Testis (tissue), 5 donors: ENCODE measurements at places on chromosomes 11 and 22. TPM values are rescaled to one million over a fixed set of nuclear protein-coding genes. Genes with fewer than 3 reads are reported as not detected.

Gene DGAT2
- total RNA-seq: 40.9 TPM

Gene VSIG10L2
- total RNA-seq: not detected

Gene MADD
- 118 TPM for total RNA-seq

Gene NXPE1
- 3.9 TPM for total RNA-seq

Gene MYOD1
- 1.4 TPM for total RNA-seq

Gene BTG4
- total RNA-seq: 8.7 TPM

DNA sequence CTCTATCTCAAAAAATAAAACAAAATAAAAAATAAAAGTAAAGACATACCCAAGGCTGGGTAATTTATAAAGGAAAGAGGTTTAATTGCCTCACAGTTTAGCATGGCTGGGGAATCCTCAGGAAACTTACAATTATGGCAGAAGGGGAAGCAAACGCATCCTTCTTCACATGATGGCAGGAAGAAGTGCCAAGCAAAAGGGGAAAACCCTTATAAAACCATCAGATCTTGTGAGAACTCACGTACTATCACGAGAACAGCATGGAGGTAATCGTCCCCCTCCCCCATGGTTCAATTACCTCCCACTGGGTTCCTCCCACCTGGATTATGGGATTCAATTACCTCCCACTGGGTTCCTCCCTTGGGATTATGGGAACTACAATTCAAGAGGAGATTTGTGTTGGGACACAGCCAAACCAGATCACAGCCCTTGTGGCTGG, 8.3 kb upstream of the SSTR3 start:
- no peaks in the 10 kb centered on the region for H3K4me1 ChIP-seq
- H3K27me3 ChIP-seq: no peaks in the 10 kb centered on the region
- no peak overlapping the region for H3K4me3 ChIP-seq
- no peak overlapping the region for H3K27ac ChIP-seq

GRCh38 chr11:116334596-116334995, 438.2 kb downstream of the BUD13 start:
- no peak overlapping the region for H3K27ac ChIP-seq
- no peak overlapping the region for H3K4me3 ChIP-seq
- no peak for DNase-seq
- no peaks in the 10 kb centered on the region for H3K36me3 ChIP-seq
- H3K4me1 ChIP-seq: no peaks in the 10 kb centered on the region
- no peaks in the 10 kb centered on the region for H3K27me3 ChIP-seq

GRCh38 chr22:49738006-49738405, 89.7 kb downstream of the BRD1 start:
- no peaks in the 10 kb centered on the region for H3K27me3 ChIP-seq
- no peaks in the 10 kb centered on the region for H3K36me3 ChIP-seq
- no peaks in the 10 kb centered on the region for H3K4me1 ChIP-seq

GRCh38 chr11:11857769-11858168, 16.0 kb downstream of the USP47 start:
- peak overlapping the region; percentile 20 for H3K27ac ChIP-seq
- H3K36me3 ChIP-seq: no peaks in the 10 kb centered on the region
- H3K4me3 ChIP-seq: peak overlapping the region; percentile 43
- H3K27me3 ChIP-seq: no peaks in the 10 kb centered on the region

GRCh38 chr11:118305726-118306125, 1.2 kb downstream of the CD3E start:
- H3K4me3 ChIP-seq: no peak overlapping the region
- H3K4me1 ChIP-seq: no peaks in the 10 kb centered on the region
- no peak for DNase-seq
- no peaks in the 10 kb centered on the region for H3K27me3 ChIP-seq
- no peak overlapping the region for H3K27ac ChIP-seq
- no peaks in the 10 kb centered on the region for H3K36me3 ChIP-seq

DNA sequence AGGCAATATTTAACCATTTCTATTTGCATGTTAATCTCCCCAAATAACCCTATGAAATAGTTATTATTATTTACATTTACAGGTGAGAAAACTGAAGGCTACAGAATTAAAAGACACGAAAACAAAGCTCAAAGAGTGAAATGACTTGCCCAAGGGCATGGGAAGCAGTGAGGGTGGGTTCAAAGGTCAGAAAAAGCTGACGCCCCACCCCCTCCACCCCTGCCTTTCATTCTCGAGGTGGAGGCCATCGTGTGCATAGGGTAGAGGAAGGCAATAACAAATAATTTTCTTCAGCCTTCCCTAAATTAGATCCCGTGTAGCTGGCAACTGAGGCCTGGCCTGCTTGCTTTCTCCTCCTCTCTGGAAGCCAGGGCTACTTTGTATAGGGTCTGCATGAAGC, 56.1 kb upstream of the RBFOX2 start:
- no peak for DNase-seq
- H3K4me1 ChIP-seq: no peaks in the 10 kb centered on the region
- no peak overlapping the region for H3K4me3 ChIP-seq
- H3K27ac ChIP-seq: no peak overlapping the region
- no peaks in the 10 kb centered on the region for H3K27me3 ChIP-seq
- no peaks in the 10 kb centered on the region for H3K36me3 ChIP-seq

- peaks cover 92% of the 10 kb centered on the region for H3K4me1 ChIP-seq
- no peaks in the 10 kb centered on the region for H3K36me3 ChIP-seq
- peak; percentile 58 for DNase-seq
- no peaks in the 10 kb centered on the region for H3K27me3 ChIP-seq
Measured at GRCh38 chr11:114166897-114167323, 107.4 kb downstream of the ZBTB16 start.

DNA sequence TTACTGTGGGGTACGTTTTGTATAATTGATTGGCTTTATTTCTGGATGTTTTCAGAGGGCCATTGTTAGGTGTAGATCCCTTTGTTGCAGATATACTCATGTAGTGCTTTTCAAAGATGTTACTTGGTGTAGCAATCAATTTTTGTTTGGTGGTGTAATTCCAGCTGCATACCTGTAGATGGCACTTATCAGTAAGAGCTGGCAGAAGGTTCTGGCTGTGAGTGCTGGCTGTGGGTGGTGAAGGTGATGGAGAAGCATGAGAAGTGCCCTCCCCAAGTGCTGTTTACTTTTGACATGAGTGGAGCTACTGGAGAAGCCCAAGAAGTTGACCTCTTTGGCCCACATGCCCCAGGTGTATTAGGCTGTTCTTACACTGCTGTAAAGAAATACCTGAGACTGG, 1074.9 kb downstream of the FAM181B start:
- DNase-seq: no peak
- no peaks in the 10 kb centered on the region for H3K4me1 ChIP-seq
- H3K27me3 ChIP-seq: no peaks in the 10 kb centered on the region
- H3K36me3 ChIP-seq: no peaks in the 10 kb centered on the region
- no peak overlapping the region for H3K27ac ChIP-seq
- H3K4me3 ChIP-seq: no peak overlapping the region

GRCh38 chr11:1085440-1086170, 10.9 kb downstream of the MUC2 start:
- no peaks in the 10 kb centered on the region for H3K27me3 ChIP-seq
- no peaks in the 10 kb centered on the region for H3K4me1 ChIP-seq
- no peak overlapping the region for H3K27ac ChIP-seq
- H3K4me3 ChIP-seq: no peak overlapping the region
- H3K36me3 ChIP-seq: no peaks in the 10 kb centered on the region
- no peak for DNase-seq

- no peaks in the 10 kb centered on the region for H3K36me3 ChIP-seq
- no peak for DNase-seq
- no peak overlapping the region for H3K4me3 ChIP-seq
- no peaks in the 10 kb centered on the region for H3K27me3 ChIP-seq
- no peak overlapping the region for H3K27ac ChIP-seq
Measured at GRCh38 chr11:90496722-90497121, 273.9 kb upstream of the CHORDC1 start.

DNA sequence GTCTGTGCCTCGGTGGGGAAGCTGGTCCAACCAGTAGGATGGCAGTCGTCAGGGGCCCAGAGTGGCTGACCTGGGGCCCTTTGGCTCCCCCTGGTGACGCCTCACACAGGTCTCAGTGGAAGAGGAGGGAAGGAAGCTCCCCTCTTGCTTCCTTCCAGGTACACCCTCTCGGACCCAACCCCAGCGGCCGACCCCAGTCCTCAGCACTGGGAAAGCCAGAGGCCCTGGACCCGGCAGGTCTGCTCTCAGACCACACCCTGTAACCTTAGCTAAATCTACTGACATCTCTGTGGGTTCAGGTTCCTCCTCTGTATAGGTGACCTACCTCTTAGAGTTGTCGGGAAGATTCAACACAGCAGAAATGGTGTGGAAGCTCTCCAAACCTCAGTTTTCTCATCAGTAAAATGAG, 3.4 kb upstream of the SCUBE1 start:
- H3K36me3 ChIP-seq: no peaks in the 10 kb centered on the region
- DNase-seq: peak; percentile 71
- no peaks in the 10 kb centered on the region for H3K27me3 ChIP-seq

DNA sequence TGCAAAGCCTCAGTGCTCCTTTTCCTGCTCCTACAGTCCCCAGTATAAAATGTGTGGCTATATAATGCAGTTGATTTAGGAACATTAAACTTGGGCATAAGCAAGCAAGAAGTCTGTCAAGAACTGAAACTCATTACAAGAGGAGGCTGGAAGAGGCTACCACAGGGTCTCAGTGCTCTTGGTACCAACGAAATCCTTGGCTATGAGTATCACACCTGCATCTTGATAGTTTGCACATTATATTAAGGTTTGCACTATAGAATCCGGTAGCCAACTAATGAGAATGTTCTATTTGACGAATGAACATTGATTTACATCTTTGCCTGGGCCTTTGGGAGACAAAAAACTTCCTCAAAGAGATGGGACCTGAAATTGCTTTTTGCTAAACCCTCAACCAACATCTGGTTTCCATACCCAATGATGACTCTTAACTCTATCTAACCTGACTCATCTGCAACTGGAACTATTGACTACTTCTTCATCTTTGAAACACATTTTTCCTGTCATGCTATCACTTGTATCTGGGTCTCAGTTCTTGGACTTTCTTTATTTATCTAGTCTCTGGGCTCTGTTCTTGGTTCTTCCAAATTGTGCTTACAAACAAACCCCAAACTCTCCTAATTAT, 207.2 kb upstream of the CTSC start:
- no peak overlapping the region for H3K27ac ChIP-seq
- H3K4me3 ChIP-seq: no peak overlapping the region
- no peak for DNase-seq
- H3K27me3 ChIP-seq: no peaks in the 10 kb centered on the region
- no peaks in the 10 kb centered on the region for H3K4me1 ChIP-seq

- no peak overlapping the region for H3K27ac ChIP-seq
- no peaks in the 10 kb centered on the region for H3K27me3 ChIP-seq
- DNase-seq: no peak
- H3K4me3 ChIP-seq: no peak overlapping the region
- H3K36me3 ChIP-seq: no peaks in the 10 kb centered on the region
Measured at GRCh38 chr11:17296852-17297559, 20.5 kb downstream of the NUCB2 start.

GRCh38 chr11:99177446-99177845, 156.7 kb downstream of the CNTN5 start:
- H3K27me3 ChIP-seq: no peaks in the 10 kb centered on the region
- DNase-seq: no peak
- H3K4me1 ChIP-seq: no peaks in the 10 kb centered on the region
- H3K4me3 ChIP-seq: no peak overlapping the region
